HFFc6 (cell line): ENCODE measurements at places on chromosomes 5 and 9.

GRCh38 chr5:124193371-124193789 is 553.1 kb downstream of the ZNF608 start:
- no peaks in the 10 kb centered on the region for H3K27me3 ChIP-seq
- no peaks in the 10 kb centered on the region for H3K36me3 ChIP-seq
- H3K4me3 ChIP-seq = no peak overlapping the region
- no peaks in the 10 kb centered on the region for H3K4me1 ChIP-seq
- H3K27ac ChIP-seq = no peak overlapping the region
- DNase-seq = no peak

- no peak overlapping the region for H3K27ac ChIP-seq
- no peak overlapping the region for H3K4me3 ChIP-seq
- H3K4me1 ChIP-seq = no peaks in the 10 kb centered on the region
Measured at GRCh38 chr5:29516224-29516623, 1677.3 kb upstream of the CDH6 start.

GRCh38 chr9:69020301-69021145 is 6.6 kb upstream of the PRKACG start:
- peaks cover 20% of the 10 kb centered on the region for H3K27me3 ChIP-seq
- H3K4me1 ChIP-seq = no peaks in the 10 kb centered on the region; the same call in 1 of the 2 replicates
- no peak overlapping the region for H3K27ac ChIP-seq
- no peaks in the 10 kb centered on the region for H3K36me3 ChIP-seq
- no peak for DNase-seq

- no peak for DNase-seq
- H3K4me3 ChIP-seq = no peak overlapping the region
- peaks cover 22% of the 10 kb centered on the region for H3K4me1 ChIP-seq
- H3K27ac ChIP-seq = no peak overlapping the region
- no peaks in the 10 kb centered on the region for H3K27me3 ChIP-seq
Measured at GRCh38 chr9:29802454-29802853, 2229.2 kb upstream of the C9orf72 start.
